ENCODE measurements at places on chromosomes 6 and 20. TPM values are rescaled to one million over a fixed set of nuclear protein-coding genes. Genes with fewer than 3 reads are reported as not detected.

GINM1 gene
- total RNA-seq, result 25.2 TPM

SAYSD1 gene
- 20.8 TPM for total RNA-seq

SLC23A2 gene
- 21.5 TPM for total RNA-seq

IPCEF1 gene
- 8.8 TPM for total RNA-seq

All from activated naive CD4-positive, alpha-beta T cell treated with anti-CD3 and anti-CD28 coated beads, Interleukin-2, amount 50 U/mL, for 72 hours (primary cell).